ENCODE measurements at places on chromosomes 7 and 10.

- DNase-seq: no peak
These were observed 145.5 kb downstream of the FANK1 start for GRCh38 chr10:126041804-126042231.

- no peak for DNase-seq
These were observed 220.8 kb downstream of the PHF14 start for GRCh38 chr7:11194492-11194891.

GRCh38 chr10:103870516-103870915 is 15.1 kb upstream of the SH3PXD2A start:
- DNase-seq: no peak

DNA sequence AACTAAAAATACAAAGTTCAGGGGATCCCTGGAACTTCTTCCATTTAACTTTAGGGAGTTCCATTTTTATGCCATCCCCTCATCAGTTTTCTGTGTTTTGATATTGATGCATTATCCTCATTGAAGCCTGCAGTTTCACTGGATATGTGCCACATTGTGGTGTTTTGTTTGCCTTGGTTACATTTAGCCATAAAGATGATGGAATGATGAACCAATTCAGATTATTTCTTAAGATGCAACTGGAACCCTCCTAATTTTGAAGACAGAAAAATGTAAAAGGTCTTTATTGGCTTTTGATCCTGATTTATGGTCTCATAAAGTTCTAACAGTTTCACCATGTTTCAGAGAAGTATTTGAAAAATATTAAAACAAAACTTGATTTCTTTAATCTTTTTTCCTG is 314.2 kb upstream of the KLF6 start:
- no peak for DNase-seq

DNA sequence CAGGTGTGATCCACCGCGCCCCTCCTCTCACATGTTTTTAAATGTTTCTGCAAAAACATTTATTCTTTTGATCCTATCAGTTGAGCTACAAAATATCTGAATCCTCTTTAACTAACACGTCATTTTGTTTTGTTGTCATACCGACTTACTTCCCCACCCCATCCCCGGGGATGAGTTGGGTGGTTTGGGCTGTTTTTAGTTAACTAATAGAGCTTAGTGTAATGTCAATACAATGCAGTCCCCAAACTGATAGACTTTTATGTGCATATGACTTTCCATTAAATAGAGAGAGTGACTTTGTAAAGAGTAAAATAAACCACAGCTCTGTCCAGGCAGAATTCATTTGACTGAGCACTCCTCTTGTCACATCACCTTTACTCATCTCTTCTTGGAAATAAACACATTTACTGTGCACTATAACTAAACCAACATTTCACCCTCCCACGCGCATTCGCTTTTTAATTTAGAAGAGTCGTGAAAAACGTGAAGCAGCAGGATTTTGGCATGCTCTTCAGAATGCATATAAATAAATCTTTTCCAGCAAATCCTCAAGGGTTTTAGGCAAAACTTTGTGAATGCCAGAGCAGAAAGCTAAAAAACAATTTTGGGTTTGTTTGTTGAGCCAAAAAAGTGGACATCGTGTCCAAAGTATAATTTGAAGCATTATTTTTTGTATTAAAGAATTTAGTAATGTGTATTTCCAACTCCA is 187.4 kb upstream of the MGMT start:
- DNase-seq: no peak

DNA sequence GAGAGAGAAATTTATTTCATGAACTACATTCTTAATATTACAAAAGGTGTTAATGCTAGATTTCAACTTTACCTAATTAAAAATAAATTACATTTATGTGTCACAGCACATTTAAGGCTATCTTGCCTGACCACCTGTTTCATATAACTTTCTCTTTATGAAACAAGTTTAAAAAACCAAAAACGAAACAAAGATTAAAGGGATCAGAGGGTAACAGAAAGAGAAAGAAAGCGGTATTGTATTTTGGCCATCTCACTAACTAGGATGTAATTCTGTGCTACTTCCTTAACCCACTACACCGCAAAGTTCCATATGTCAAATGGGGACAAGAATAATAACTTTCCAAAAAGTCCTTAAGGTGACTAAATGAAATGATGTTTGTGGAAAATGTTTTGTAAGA is 6.3 kb upstream of the RHOBTB1 start:
- no peak for DNase-seq

Data from cortex of kidney (tissue), 1 donor.